ENCODE measurements at places on chromosomes 11 and 22.
A peak's percentile ranks its signal among the peaks of the same experiment; 100 is the strongest.

- no peak for DNase-seq
These were observed 507.7 kb downstream of the FAM181B start for GRCh38 chr11:82225930-82226329.

GRCh38 chr11:82305123-82305522 lies 428.5 kb downstream of the FAM181B start:
- no peak for DNase-seq

DNA sequence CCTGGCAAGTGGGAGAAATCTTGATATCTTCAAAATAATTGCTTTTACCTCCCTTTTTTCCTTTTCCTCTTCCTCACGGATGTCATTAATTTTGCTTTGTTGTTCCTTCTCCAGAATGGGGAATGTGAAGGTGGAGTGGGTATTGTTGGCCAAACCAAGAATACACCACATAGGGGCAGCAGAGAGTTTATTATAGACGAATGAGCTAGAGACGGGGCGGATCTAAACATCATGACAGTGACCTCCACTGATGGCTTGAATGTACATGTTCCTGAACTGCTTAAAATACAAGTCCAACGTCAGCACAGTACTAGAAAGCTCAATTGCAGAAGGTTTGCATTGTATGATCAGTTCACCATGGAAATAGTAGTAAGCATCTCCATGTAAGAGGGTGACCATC lies 122.3 kb upstream of the SNX19 start:
- DNase-seq: no peak

DNA sequence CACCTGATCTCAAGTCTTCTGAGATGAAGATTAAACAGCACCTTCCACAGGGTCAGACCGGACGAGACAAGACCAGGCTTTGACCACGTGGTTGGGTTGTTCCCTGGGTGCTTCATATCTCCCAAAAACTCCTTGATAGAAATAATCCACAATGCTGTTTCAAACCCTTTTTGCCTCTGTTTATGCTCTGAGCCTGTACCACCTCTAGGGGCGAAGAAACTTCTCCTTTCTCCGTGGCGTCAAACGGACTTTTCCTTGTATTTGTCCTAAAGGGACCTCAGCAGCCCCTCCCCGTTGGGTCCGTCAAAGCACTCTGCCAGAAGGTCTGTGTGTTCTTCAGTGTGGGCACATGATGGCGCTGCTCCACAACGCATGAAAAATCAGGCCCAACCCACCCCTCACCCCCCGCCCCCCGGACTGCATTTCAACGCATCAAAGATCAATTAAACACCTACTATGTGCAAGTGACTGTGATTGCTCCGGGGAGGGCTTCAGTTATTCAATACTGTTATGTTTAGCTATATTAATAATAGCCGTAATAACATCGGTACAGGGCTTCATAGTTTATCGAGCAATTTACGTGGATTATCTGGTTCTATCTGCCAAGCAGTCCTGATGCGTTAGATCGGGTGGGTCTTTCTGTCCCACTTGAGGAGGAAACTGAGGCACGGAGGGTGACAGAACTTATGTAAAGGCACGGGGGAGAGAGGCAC lies 17.3 kb upstream of the EIF3D start:
- no peak for DNase-seq

DNA sequence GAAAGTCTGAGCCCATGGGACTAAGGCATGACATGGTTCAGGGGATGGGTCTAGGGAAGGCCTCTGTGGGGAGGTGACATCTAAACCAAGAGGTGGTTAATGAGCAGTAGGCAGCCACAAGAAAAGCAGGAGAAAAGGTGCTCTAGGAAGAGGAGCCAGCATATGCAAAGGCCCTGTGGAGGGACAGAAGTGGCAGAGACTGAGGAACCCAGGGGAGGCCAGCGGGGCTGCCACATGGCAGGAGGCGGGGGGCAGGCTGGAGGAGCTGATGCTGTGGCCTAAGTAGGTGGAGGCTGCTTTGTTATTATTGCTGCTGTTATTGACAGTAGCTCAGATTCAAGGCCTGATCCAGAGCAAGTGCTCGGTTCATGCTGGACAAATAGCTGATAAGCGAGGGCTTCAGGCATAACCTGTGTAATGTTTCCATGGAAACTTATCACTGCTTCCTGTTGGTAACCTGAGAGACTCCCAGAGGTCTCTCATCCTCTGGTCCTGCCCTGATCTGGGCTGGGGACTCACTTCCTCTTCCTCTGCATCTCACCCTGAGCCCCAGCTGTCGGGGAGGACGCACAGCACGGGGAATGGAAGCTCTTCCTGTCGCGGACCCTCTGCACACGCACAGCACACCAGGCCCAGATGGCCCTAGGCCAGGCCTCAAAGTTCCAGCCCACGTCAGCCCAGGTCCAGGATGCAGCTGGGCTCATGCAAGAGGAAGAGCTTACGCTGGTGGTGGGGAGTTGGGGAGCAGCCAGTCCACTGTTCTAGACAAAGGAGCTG lies 75.2 kb upstream of the TP53I11 start:
- peak; percentile 7 for DNase-seq

DNA sequence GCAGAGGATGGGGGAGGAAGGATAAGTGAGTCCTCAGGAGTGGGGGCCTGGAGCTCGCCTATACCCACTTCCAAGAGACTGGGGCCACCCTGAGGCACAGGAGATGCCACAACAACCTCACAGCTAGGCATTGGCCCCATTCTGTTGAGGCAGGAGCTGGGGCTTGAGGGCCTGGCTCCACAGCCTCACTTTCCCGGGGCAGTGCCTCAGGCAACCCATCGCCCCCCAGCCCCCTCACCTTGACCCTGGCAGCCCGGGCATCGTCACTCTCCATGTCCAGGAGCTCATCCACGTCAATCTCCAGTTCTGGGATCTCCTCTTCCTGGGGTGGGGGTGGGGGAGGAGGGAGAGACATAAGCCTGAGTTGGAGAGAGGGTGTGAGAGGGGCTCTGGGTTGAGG lies 1.8 kb downstream of the PPP1R14B start:
- DNase-seq: no peak

DNA sequence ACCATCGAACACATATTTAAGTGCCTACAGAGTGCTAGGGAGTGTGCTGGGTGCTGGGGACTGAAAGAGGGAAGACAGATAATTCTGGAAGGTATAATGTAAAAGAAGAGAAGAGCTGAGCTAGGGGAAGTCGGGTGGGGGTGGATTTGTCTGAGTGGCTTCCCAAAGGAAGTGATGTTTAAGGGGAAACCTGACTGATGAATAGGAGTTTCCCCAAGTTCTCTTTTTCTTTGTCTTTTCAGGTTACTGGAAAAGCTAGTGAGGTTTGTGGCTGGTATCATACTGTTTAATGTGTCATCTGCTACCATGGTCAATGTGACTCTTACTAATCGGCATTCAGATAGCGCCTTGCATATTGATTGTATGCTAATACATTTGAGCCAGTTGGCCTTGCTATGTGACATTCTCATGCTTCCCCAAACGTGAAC lies 151.6 kb upstream of the MTMR2 start:
- no peak for DNase-seq

GRCh38 chr11:6414874-6415328 lies 4.0 kb downstream of the APBB1 start:
- DNase-seq: no peak

DNA sequence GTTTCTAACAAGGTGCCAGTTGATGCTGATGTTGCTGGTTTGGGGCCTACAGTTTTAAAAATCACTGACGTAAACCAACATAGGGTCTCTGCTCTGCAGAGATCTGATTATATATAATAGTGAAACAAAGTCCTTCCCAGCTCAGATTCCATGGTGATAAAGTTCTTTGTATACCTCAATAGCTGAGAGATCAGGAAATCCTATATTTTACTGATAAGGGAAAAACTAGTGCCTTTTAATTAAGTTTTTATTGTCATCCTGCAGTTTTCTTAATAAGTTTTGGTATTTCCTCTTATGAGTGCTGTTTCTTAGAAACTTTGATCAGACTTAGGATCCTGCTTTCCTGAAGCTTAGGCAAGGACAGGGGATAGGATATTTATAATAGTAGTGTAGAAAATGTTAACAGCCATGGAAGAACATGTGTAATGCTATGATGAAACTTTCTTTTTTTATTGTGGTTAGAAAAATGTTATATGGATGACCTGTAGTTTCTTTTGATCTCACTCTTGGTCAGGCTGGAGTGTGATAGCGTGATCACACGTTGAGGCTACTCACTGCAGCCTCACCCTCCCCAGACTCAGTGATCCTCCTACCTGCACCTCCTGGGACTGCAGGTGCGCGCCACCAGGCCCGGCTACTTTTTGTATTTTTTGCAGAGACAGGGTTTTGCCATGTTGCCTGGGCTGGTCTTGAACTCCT lies 14.1 kb downstream of the CAPRIN1 start:
- no peak for DNase-seq

GRCh38 chr22:32754413-32755041 lies 47.0 kb upstream of the TIMP3 start:
- no peak for DNase-seq
